ENCODE measurements at places on chromosomes 3 and 15. TPM values are rescaled to one million over a fixed set of nuclear protein-coding genes. Genes with fewer than 3 reads are reported as not detected.

Gene FBLN2
- 10.8 TPM for total RNA-seq

GRCh38 chr15:73389971-73390544 is 21.3 kb upstream of the HCN4 start:
- DNase-seq = peak; percentile 17

Gene CX3CR1
- not detected for total RNA-seq

GRCh38 chr3:149881879-149882278 is 68.9 kb downstream of the RNF13 start:
- DNase-seq = no peak

Gene SCG5
- total RNA-seq = 8.3 TPM

DNA sequence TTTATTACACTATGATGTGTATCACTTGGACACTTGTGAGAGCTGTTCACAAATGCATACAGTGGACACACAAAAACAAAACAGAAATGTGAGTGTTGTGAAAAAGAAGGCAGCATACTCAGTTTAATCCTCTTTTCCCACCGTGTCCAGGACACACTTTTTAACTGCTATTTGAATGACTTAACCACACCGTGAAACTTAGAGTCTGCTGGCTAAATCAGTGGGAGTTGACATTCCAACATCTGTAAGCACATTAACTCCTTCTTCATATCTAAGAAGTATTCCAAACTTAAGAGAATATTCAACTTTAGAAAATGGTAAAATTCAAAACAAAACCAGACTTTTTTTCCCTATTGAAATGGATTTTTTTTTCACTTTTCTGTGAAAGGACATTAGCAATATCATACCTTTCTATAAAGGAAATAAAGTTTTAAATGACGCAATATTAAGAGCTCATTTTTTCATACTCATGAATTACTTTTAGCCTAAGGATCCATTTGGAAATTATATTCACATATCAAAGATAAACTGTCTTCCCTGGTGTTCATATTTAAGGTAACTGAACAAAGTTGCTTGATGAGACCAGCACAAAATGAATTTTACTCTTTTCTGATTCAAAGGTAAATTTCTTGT is 316.6 kb downstream of the RBMS3 start:
- peak; percentile 36 for DNase-seq

Gene ITIH3
- total RNA-seq = 1.1 TPM

DNA sequence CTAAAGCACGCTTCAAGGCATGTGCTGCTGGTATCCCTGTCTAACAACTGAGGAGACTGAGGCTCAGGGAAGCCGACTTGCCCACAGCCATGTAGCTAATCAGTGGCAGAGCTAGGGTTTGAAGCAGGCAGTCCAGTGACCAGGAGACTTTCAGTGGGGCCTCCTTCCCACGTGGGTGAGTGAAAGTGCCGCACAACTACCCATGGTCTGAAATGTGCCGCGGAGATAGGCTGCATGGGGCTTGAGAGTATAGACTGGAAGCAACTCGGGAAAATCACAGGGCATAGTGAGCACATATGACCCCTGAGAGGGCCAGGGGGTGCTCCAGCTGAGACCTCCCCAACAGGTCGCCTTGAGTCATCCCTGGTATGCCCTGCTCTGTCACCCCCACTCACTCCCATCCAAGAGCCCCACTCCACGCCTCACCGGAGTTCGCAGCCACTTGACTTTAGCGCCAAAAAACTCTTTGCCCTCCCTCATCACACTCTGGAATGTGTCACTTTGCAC is 19.1 kb downstream of the FAM174B start:
- DNase-seq = no peak

Gene ADIPOQ
- total RNA-seq = not detected

- DNase-seq = no peak
These were observed 78.4 kb downstream of the SPSB4 start for GRCh38 chr3:141129541-141130011.

Gene EPHB1
- 0.36 TPM for total RNA-seq

- no peak for DNase-seq
These were observed 693.7 kb downstream of the MCTP2 start for GRCh38 chr15:94924971-94925598.

Gene GOLGA6L7
- not detected for total RNA-seq

GRCh38 chr15:98221144-98221543 is 260.6 kb downstream of the ARRDC4 start:
- DNase-seq = no peak

Gene TNNC1
- total RNA-seq = 1.3 TPM

- no peak for DNase-seq
These were observed 257.2 kb upstream of the SOX2 start for GRCh38 chr3:181454451-181455027.

GRCh38 chr15:58410353-58410752 is 21.4 kb upstream of the LIPC start:
- DNase-seq = peak; percentile 16

Gene DNAH1
- 2.0 TPM for total RNA-seq

- DNase-seq = no peak
These were observed 400.9 kb upstream of the ATP11B start for GRCh38 chr3:182392182-182392937.

DNA sequence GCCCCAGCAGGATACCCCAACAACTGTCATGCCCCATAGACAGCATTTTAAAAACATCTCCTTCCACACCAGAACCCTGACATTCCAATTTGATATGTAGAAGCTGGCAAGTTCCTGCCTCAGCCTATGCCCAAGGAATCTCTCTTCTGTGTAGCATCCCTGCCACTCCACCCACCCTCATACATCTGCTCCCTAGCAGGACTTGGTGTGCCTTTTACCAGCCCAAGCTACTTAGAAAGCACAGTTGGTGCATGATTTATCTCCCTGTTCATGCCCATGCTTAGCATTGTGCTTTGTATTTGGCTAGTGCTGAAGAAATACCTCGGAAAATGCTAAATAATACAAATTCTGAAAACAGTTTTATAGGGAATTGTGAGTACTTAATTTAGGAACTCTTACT is 236.9 kb upstream of the HES1 start:
- DNase-seq = no peak

GRCh38 chr3:50272911-50273688 is 4.2 kb downstream of the SEMA3B start:
- DNase-seq = peak; percentile 62

DNA sequence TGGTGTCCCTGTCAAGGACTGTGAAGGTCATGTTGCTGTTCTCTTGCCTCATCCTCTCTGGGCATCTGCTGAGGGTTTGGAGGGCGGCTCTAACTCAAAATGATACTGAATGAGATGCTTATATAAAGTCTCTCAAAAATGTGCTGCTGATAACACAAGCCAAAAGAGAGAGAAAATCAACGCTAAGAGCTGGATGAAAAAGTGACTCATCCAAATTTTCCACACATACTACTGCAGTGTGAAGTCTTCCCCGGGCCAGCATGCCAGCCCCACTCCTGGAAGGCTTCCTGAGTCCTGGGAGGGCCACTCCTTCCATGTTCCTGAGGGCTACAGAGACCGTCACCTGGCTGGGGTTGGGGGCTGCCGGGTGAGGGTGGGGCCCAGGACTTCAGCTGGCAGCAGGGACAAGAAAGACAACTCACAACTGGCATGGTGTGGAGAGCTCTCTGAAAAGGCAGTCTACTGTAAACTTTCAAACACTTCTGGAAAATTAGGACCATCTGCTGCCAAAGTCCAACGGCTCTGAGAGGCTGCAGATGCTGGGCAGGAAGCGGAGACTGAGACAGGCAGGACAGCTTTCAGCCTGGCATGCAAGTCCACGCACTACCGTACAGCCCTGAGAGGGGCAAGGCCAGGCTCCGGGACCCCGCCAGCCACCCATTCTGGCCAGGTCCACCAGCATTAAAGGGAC is 200.3 kb downstream of the ADAMTS17 start:
- DNase-seq = no peak

Gene OR5K2
- not detected for total RNA-seq

DNA sequence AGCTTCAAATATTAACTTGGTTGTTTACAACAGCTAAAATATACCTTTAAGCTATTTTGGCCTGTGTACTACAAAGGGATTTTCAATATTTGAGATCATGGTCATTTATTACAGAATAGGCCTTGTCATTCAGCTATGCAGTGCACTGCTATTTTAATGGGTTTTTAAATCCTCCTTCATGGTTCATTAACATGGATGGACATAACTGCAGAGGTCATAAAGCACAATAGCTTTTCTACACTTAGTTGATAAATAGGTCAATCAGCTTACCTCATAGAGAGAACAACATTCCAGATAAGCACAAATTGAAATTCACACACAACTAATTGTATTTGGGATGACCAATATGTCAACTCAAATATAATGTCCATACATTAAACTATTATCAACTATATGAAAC is 403.7 kb downstream of the CNTN3 start:
- no peak for DNase-seq

GRCh38 chr3:14297784-14298236 is 104.6 kb upstream of the SLC6A6 start:
- no peak for DNase-seq

GRCh38 chr15:56586206-56586605 is 121.3 kb upstream of the MNS1 start:
- DNase-seq = no peak

DNA sequence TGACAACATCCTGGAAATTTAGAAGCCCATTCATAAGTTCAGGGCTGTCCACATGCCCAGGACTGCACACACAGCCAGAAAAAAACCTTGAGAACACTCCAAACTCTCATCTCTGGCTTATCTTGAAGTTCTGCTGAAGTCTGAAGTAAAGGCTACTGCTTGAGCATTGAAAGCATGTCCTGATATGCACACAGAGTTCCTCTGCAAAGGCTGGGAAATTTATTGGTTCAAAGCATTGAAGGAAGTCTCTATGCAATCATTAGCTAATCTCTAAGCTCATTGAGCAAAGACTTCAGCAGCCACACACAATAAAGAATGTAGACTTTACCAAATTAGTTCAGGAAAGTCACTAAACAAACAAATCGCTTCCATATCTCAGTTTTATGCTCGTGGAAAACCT is 162.0 kb upstream of the STT3B start:
- no peak for DNase-seq

DNA sequence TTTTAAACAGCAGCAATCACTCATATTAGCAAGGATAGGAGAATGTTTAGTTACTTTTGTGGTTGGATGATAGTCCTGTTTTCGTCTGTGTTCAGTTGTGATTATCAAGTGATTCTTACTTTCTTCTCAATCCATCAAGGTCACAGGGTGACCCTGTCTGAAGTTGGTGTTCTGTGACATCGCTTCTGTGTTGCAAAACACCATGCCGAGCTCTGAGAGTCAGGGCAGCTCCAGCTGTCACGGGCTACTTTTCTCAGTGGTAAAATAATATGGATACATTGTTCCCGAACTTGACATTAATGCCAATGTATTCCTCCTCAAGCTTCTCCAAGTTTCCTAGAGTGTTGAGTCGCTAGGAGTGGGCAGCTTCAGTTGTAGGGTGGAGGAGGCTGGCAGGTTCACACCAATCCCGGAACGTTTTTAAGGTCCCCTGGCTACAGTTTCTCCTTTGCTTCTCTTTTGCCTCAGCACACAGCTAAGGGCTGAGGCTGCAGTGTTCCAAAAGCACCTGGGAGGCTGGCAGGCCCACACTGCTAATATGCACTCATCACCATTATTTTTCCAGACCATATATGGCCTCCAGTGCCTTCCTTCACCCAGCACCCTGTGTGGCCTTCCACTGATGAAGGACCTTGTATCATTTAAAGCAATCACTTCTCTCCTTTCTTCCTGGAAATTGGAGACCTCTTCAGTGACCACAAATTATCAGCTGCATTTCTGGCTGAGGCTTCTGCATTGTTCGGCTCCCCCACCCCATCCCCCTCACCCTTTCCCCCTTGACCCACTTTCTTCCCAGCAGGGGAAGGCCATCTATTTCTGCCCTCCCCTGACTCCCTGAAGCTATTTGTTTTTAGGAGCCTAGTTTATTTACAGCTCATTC is 25.8 kb downstream of the COLQ start:
- DNase-seq = no peak

GRCh38 chr3:168820810-168821415 is 725.2 kb upstream of the GOLIM4 start:
- DNase-seq = no peak

- no peak for DNase-seq
These were observed 21.5 kb downstream of the MAGEF1 start for GRCh38 chr3:184690192-184690883.

- DNase-seq = peak; percentile 70
These were observed 17.8 kb upstream of the ERICH6 start for GRCh38 chr3:150721285-150722130.

Gene MFGE8
- total RNA-seq = 201 TPM

- no peak for DNase-seq
These were observed 108.6 kb upstream of the AADACL2 start for GRCh38 chr3:151625086-151625485.

- no peak for DNase-seq
These were observed 684 bp downstream of the TNFAIP8L3 start for GRCh38 chr15:51093839-51094605.

DNA sequence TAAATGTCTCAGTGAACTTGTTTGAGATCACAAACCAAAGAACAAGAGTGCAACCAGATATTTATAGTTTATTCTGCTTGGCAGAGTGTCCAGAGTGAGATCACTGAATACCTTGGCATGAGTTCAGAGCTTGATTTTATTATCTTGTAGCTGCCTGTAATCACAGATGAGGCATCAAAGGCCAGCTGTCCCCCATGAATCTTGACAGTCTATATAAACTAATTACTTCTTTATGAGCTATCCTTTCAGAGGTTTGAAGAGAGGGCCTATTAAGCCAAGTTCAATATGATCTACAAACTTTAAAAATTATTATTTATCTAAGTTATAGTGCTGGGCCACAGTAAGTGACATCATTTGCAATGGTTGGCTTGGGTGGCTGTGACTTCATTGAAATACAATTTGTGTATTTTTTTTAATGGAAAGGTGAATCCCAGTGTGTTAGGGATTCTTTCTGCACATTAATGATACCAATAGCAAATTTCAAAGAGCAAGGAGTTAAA is 251.5 kb downstream of the CLSTN2 start:
- peak; percentile 50 for DNase-seq

DNA sequence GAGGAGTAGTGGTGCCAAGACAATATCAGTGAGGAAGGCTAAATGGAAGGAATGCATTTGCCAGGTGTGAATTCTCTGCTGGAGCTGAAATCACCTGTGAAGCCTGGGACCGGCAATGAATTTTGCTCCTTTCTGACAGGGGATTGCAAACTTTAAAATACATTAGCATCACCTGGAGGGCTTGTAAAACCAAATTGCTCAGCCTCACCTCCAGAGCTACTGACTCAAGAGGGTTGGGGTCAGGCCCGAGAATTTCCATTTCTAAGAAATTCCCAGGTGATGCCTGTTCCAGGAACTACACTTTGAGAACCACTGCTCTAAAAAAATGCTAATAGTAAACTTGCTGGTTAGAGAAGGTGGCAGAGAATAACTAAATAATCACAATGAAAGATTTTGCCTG is 445.6 kb upstream of the RBMS3 start:
- no peak for DNase-seq

GRCh38 chr3:135860761-135861160 is 104.8 kb upstream of the PPP2R3A start:
- no peak for DNase-seq

Gene ACP3
- 0.54 TPM for total RNA-seq

GRCh38 chr3:131564812-131565211 is 62.0 kb upstream of the MRPL3 start:
- DNase-seq = no peak

Gene GOLGA8T
- total RNA-seq = not detected

DNA sequence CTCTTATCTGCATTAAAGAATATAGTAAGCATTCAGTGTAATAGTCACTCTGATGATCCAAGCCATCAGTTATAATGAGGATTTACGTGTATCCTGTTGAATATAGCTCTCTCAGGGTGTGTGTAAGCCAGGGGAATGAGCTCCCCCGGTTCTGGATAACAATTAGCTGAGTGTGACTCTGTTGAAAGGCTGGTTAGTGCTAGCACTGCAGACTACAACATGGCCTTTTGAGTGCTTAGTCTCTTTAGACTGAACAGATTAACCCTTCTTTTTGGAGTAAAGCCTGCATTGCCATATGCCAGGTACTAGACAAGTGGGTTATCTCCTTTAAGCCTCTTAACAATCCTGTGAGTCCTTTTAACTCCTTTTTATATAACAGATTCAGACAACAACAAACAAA is 119.5 kb downstream of the TMEM108 start:
- no peak for DNase-seq
